Stimulated activated CD8-positive, alpha-beta memory T cell treated with anti-CD3 and anti-CD28 coated beads, Interleukin-2, amount 100 ng/mL, for 1 hour (primary cell): ENCODE measurements at places on chromosomes 6 and 20.

- DNase-seq, result no peak
These were observed 131.3 kb upstream of the OGFRL1 start for GRCh38 chr6:71157345-71157744.

DNA sequence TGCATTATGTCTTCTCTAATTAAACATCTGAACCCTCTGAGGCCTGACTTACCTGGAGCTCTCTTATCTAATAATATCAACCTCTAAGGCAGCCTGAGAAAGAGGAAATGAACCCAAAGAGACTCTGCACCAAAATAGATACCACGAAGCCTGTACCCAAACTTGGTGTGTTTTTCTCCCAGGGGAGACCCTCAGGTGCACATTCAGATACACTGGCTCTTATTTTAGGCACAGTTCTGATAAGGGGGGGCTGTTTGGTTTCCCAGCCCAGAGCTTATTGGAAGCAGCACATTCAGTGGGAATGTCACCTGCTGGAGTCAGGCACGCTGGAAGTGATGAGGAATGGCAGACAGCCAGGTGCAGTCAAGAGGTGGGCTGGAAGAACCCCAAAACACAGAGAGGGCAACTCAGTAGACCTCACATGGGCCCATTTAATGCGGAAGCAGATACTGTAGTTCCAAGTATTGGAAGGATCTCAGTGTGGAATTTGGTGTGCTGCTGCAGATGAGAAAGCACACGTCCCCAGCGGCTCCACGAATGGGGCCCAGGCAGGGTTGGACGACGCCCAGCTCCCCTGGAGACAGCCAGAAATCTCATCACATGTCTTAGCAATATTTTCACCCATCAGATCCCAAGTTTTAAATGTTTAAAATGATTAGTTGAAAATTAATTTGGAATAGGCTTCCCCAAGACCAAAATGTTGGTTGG is 9.7 kb upstream of the CCR6 start:
- DNase-seq, result no peak

DNA sequence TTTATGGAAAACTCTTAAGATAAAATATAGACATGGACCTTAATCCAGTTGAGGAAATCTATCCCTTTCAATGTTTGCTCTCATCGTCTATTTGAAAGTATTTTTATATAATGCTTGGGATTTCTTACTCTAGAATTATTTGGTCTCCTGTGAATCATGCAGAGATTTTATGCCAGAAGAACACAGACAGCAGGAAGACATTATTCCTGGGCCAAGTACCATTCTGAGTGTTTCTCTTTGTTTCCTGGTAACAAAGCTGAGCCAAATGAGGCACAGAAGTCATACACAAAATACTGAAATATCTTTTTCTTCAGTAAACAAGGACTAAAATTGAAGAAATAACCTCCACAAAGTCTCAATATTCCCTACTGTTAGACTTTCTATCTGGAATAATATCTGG is 538.2 kb upstream of the EYS start:
- DNase-seq, result no peak

- DNase-seq, result no peak
These were observed 426.2 kb downstream of the BMP2 start for GRCh38 chr20:7193681-7194080.

DNA sequence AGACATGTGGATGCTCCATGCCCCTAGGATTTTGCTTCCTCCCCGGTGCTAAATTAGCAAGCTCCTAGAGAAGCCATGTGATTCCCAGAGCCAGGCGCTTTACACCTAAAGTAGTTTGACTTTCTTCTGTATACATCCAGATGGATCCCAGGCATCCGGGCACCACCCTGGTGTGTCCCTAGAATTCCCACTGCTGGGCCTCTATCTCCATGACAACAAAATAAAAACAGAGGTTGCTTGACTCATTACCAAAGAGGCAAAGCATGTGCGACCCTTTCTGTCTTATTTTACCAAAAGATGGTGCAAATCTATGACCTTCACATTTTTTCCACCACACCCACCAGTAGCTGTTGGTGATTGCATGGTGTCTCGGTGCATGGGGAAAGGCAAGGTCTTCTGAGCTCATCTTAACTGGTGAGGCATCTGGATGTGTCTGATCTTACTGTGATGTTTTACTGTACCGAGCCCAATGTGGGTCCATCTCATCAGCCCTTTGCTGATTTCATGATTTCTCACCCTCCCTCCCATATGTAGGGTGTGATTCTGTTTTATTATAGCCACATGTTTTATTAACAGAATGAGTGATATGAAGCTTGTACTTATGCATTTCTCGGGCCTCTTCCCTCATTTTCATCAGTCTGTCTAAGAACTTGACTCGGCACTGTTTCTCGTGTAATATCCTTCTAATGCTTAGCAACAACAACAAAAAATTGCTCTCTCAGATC is 27.4 kb upstream of the VAPB start:
- no peak for DNase-seq

GRCh38 chr6:44539701-44540355 is 152.3 kb downstream of the CDC5L start:
- no peak for DNase-seq

DNA sequence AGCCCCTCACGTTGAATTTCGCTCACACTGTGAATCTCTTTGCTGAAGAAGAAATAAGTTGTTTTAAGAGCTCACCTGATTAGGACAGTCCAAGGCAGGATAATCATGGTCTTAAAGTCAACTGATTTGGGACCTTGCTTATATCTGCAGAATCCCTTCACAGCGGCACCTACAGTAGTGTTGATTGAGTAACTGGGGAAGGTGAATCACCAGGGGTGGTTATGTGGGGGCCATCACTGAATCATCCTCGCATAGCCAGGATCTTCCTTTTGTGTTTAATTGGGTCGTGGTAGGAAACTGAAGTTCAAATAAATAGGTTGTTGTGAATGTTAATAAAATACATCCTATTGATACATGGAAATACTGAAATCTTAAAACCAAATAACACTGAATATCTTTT is 20.2 kb upstream of the MICA start:
- no peak for DNase-seq

DNA sequence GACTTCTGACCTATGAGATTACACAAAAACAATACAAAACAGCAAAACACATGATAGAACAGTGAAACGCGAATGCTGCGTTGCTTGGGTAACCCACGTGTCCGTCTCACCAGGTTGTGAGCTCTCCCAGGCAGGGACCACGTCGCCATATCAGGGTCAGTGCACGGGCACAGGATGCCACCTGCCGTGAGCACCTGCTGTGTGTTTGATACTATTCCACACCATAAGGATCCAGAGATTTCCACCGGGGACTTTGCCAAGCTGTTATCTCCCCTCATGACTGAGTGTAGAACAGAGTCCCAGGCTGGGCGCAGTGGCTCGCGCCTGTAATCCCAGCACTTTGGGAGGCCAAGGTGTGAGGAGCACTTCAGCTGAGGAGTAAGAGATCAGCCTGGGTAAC is 288.0 kb downstream of the BMP7 start:
- DNase-seq, result no peak

- no peak for DNase-seq
These were observed 151.7 kb upstream of the AKAP12 start for GRCh38 chr6:151087861-151088598.
